ENCODE measurements at places on chromosomes 12 and 14.
A peak's percentile ranks its signal among the peaks of the same experiment; 100 is the strongest.

DNA sequence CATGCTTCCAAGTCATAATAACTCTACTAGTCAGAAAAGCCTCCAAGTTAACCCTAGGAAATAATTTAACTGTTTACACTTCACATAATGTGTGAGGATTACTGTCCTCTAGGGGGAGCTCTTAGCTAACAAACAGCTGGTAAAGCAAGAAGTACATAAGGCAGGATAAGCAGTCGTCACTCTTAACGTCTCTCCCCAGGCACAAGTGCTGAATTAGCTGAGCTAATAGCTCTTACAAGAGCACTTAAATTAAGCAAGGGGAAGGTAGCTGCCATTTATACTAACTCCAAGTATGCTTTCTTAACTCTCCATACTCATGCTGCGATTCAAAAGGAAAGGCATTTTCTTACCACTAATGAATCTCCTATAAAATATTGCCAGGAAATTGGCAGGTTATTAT is 79.3 kb upstream of the TSPAN11 start:
- DNase-seq = no peak

GRCh38 chr14:35258420-35258819 is 33.8 kb upstream of the PSMA6 start:
- no peak for DNase-seq

GRCh38 chr12:79388011-79388410 is 302.8 kb downstream of the PAWR start:
- DNase-seq = no peak

DNA sequence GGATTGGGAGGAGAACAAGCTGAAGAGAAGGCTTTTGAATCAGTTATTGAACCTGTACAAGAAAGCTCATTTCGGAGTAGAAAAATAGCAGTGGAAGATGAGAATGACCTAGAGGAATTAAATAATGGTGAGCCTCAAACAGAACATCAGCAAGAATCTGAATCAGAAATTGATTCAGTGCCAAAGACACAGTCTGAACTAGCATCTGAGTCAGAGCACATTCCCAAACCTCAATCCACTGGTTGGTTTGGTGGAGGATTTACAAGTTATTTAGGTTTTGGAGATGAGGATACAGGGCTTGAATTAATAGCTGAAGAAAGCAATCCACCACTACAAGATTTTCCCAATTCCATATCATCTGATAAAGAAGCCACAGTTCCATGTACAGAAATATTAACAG is 13.5 kb downstream of the MIA2 start:
- DNase-seq = no peak

GRCh38 chr12:53344824-53345485 is 8.8 kb upstream of the SP7 start:
- DNase-seq = peak; percentile 79

- no peak for DNase-seq
Observed at GRCh38 chr12:113261847-113262470, 40.7 kb downstream of the TPCN1 start.

Data from psoas muscle (tissue), 8 donors.